ENCODE measurements at places on chromosomes 3 and 15.

GRCh38 chr3:154571553-154572226 lies 141.7 kb upstream of the GPR149 start:
- ATAC-seq: no peak

DNA sequence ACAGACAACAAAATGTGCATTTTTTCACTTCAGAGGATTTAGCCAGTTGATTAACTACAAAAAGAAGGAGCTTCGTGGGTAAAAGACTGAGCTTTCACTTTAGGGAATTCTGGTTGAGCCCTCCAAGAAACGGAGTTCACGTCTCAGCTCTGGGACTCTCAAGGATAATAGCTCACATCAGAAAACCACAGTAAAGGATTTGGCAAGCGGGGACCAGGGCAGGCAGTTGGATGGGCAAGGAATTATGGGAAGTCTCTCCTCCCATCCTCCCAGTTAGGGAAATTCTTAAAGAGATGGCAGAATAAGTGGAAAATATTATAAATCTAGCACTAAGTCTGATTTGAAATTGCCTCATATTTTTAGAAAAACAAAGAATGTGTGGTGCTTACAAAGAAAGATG lies 188.3 kb upstream of the EOMES start:
- no peak for ATAC-seq

DNA sequence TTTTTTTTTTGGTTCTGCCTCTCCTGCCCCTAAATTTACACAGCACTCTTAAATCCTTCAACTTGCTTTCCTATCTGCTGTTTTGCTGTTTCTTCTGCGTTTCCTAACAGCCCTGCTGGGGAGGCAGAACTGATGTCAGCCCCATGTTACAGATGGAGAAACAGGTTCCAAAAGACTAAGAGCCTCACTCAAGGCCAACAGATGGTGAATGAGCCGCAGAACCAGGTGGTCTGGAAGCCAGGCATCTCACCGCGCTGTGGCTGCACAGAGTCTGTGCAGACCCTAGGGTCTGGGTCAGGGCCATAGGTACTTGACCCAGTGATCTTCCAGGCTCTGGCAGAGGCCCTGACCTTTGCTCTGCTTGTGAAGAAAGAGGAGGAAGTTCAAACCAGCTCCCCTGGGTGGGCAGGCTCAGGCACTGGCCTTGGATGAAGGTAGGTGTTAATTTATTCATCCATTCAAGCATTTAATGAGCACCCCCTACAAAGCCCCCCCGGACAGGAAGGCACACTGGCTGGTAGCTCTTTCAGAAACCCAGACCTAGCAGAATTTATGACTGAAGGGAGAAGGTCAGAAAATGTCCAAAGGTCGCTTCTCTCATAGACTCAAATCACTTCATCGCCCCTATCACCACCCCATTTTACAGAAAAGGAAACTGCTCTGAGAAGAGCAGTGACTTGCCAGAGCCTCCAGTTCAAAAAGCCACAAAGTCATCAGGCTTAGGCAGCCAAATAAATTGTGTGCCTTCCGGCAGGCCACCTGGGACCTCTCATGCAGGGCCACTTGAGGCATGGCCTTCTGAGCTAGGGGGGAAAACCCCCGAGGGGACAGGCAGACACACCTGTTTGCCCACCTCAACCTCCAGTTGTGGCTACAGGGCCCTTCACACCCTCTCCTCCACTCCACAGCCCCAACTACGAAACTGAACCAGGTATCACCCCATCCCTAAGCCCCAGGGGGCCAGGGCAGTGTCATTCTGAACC lies 2.7 kb downstream of the CHDH start:
- no peak for ATAC-seq

DNA sequence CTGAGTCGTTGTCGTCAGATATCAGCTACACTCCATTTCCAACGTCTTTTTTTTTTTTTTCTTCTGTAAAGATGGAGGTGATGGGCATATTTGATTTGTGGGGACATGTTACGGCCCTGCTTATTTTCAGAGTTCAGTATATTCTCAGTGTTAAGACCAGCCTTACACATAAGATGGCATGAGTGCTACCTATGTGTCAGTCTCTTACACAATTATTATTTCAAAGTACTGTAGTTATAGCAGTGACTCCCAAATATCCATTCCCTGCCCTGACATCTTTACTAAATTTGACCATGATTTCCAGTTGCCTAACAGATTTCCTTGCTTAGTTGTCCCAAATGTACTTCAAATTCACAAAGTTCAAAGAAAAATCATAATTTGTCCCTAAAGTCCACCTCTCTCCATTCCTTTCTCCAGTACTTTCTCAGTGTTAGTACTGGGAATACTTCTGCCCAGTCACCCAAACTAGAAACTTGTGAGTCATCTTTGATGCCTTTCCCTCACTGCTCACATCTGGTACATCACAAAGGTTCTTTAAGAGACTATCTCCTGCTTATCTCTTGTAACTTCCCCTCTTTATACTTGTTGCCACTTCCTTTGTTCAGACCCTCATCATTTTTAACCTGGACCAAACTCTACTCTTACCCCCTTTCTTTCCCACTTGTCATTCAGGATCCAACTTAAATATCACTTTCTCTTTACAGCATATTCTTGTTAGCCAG lies 67.0 kb downstream of the ZNF609 start:
- ATAC-seq: peak; percentile 80

GRCh38 chr15:76979331-76979925 lies 15.5 kb upstream of the PSTPIP1 start:
- no peak for ATAC-seq

GRCh38 chr3:160686955-160687535 lies 10.1 kb downstream of the ARL14 start:
- 0 out of 3 replicates have a peak, but pooled peaks have one; percentile 40 for ATAC-seq
